ENCODE measurements at places on chromosomes 2 and 18.

GRCh38 chr2:230537531-230537976 is 121.6 kb downstream of the SP100 start:
- peak; percentile 25 for DNase-seq

DNA sequence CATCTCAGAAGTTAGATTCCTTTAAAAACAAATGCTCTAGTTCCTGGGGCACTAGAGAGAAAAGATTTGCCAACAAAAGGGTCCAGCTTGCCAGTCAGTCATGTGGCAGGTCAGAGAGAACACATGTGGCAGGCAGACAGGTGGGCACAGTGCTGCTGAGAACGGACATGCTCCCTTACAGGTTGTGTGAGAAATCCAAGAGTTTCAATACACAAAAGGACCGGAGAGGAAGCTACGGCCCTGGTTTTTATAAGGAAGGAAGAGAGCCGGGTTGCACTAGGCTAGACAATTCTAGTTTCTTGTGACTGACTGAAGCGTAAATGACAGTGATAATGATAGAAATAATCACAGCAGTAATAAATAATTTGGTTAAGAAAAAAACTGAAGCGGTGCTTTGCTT is 18.3 kb downstream of the CDC42EP3 start:
- DNase-seq = no peak

GRCh38 chr2:42414648-42415047 is 53.6 kb upstream of the COX7A2L start:
- DNase-seq = no peak

DNA sequence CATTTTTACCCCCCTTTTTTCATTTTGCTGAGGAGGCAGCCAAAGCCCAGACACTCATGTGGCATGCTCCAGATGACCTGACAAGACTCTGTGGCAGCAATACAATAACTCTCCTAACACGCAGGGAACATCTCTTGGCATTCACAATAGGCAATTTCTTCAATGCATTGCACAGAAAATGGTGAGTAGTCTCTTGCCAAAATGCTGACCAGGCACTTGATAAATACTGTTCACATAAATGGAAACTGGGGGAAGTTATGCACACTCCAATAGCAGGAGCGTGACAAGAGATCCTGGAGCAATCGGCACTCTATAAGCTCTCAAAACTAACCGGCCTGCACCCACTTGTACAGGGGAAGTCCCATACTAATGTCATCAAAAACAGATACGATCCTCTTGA is 66.3 kb downstream of the NBAS start:
- DNase-seq = no peak

- DNase-seq = no peak
Measured at GRCh38 chr2:173136599-173136998, 61.0 kb downstream of the MAP3K20 start.
